Thymus (tissue), 14 donors: ENCODE measurements at places on chromosomes 7 and 10. TPM values are rescaled to one million over a fixed set of nuclear protein-coding genes. Genes with fewer than 3 reads are reported as not detected.

DNA sequence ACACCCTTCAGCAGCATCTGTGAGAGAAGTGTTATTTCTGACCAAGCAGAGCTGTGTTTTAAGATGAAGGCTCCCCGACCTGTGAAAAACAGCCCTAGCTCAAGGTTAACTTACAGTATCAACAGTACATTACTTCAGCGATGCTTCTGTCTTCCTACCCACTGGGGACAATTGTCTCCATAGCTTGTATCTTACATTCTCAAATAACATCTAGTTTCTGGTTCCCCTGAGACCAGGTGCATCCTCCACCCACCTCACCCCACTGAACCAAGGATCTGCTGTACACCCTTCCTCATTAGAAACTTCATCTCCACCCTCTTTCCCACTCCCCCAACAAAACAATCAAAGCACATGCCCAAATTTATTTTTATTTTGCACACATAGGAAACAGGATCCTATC lies 102.0 kb downstream of the VOPP1 start:
- DNase-seq: no peak

- no peak for DNase-seq
These were observed 7.5 kb upstream of the KLF14 start for GRCh38 chr7:130741331-130741995.

GRCh38 chr7:113775804-113776203 lies 143.0 kb downstream of the PPP1R3A start:
- DNase-seq: no peak

DNA sequence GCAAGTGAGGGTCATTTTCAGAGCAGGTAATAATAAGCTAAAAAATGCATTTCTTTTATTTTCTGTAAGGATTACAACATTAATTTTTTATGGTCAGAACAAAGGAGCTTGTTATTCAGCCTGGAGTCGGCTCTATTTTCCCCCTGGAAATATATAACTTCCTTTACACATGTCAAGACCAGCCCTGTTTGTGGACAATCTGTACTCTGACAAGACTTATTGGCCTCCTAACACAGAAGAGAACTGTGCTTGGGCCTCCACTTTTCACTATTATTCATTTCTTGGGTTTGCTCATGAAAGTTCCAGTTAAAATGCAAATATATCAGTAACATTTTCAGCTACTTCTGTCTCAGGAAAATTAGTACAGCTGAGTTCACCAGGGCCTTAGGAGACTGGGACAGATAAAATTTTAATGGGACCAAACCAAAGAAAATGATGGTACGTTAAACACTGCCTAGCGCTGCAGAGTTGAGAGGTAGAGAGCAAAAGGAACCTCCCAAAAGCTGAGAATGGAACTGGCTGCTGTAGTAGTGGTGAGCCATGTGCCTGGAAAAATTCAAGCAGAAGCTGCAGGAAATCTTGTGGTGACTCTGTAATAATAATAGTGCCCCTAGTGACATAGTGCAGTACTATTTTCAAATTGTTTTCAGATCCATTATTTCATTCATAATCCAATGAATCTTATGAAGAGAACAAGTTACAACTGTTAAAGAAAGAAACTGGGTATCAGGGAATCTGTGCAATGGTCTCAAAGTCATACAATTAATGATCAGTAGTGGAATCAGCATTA lies 227.2 kb upstream of the KIAA1217 start:
- no peak for DNase-seq

GRCh38 chr7:151275813-151276577 lies 27.5 kb upstream of the SMARCD3 start:
- DNase-seq: no peak

DNA sequence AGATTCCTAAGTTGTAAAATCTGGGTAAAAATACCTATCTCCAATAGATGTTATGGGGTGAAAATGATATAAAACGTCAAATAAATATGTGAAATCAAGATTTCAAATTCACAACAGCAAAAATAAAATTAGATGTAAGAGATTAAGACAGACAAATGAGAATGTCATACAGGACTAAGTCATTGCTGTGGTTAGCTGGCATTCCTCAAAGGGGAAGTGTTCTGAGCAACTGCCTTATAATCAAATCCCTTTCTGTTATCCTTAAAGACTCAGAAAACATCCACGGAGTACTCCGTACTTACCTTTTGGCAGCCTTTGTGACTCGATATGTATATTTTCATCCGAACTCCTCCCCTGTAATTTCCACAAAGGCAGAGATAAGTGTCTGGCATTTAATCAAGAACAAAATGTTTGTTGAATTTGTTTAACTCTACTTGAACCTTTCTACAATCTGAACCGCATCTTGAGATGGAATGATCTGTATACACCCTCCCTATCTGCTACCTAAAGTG lies 559.6 kb downstream of the GATA3 start:
- no peak for DNase-seq

DNA sequence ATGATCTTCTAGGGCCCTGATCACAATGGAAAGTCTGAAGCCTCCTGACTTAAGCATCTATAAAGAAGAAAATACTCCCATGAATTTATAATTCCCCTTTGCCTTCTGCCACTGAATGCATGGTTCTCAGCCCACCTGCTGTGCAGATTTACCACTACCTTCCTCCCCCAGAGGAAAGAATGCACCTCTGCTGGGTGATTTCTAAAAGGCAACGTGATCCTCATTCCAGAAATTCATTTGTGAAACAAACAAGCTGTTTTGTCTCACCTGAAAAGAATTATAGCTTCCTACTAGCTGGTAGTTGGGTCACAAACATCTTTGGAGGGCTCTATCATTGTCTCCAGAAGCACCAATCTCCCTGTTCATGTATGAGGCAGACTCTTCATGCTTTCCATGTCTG lies 320.2 kb downstream of the CDC14C start:
- no peak for DNase-seq

- no peak for DNase-seq
These were observed 141.8 kb upstream of the ASAH2 start for GRCh38 chr10:50392966-50393718.

VSTM2A gene
- total RNA-seq: not detected
